Activated CD8-positive, alpha-beta T cell treated with anti-CD3 and anti-CD28 coated beads for 36 hours (primary cell): ENCODE measurements at places on chromosomes 12 and 14. TPM values are rescaled to one million over a fixed set of nuclear protein-coding genes. Genes with fewer than 3 reads are reported as not detected.
A peak's percentile ranks its signal among the peaks of the same experiment; 100 is the strongest.

GPRC5A gene
- not detected for total RNA-seq

DNA sequence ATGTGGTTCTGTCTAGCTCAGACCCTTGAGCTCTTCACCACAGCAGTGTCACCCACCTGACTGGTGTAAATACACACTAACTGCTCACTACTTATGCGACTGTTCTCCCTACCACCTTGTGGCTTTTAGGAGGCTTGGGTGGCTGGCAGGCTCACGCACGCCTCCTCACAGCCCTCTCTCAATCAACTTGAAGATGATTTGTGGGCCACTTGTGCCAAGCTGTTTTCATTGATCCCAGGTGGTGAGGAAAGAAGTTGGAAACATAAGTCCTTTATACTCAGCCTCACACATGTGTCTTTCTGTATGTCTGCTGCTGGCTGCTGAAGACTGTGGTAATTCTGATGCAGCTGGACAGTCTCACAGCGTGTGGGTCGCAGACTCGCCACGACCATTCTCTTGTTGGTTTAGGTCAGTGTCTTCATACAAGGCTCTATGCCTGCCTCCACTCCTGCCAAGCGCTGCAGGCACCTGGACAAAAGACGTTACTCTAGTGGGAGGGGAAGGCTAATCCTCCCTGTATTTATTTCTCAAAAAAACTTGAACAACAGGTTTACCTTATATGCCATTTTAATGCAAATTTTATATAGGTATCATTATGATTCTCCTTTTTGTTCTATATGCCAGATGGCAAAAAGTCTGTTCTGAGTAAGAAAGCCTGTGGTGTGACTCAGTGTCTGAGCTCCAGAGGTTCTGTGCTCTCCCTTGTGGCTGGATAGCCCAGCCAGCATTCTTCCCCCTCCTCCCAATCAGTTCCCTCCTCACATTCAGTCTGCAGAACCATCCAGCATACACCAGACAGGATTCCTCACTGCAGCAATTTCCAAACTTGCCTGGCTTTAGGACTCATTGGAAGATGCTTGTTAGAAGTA is 115.6 kb downstream of the DIP2B start:
- no peak overlapping the region for H3K4me3 ChIP-seq
- no peaks in the 10 kb centered on the region for H3K36me3 ChIP-seq
- H3K27ac ChIP-seq, result peak overlapping the region; percentile 66

- peaks cover 7% of the 10 kb centered on the region for H3K4me1 ChIP-seq
- H3K27ac ChIP-seq, result no peak overlapping the region
- H3K27me3 ChIP-seq, result no peaks in the 10 kb centered on the region
- H3K36me3 ChIP-seq, result no peaks in the 10 kb centered on the region
Measured at GRCh38 chr12:100158535-100158934, 15.9 kb upstream of the BLTP3B start.

DNA sequence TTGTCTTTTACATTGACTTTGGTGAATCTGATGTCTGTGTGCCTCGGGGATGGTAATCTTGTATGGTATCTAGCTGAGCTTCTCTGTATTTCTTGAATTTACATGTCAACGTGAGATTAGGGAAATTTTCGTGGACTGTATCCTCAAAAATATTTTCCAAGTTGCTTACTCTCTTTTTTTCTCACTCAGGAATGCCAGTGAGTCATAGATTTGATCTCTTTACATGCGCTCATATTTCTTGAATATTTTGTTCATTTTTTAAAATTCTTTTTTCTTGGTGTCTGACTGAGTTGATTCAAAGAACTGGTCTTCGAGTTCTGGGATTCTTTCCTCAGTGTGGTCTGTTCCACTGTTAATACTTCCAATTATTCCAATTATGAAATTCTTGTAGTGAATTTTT is 207.7 kb downstream of the RAD51B start:
- H3K36me3 ChIP-seq, result peaks cover 18% of the 10 kb centered on the region
- no peak for DNase-seq
- no peaks in the 10 kb centered on the region for H3K4me1 ChIP-seq

SIX6 gene
- total RNA-seq, result not detected

GRCh38 chr12:57342207-57342691 is 88.6 kb downstream of the R3HDM2 start:
- DNase-seq, result peak; percentile 11
- H3K27me3 ChIP-seq, result no peaks in the 10 kb centered on the region
- H3K27ac ChIP-seq, result peak overlapping the region; percentile 45
- H3K4me3 ChIP-seq, result no peak overlapping the region
- peaks cover 20% of the 10 kb centered on the region for H3K36me3 ChIP-seq

FAM186B gene
- total RNA-seq, result not detected

DNA sequence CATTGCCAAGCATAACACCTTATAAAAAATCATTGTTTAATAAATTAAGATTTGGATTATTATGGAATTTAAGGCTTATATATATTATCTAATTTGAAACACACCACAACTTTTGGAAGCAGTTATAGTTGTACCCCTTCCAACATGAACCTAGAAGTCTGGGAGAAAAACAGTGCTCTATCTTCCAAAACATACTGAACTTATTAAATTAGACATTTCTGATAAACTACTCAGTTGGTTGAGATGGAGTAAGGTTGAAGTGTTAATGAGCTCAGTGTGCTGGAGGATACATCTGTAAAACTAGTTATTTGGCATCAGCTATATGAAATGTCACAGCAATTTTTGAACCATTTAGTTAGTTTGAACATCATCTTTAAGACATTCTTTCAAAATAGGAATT is 227.4 kb downstream of the ALX1 start:
- no peak overlapping the region for H3K4me3 ChIP-seq
- DNase-seq, result no peak
- no peaks in the 10 kb centered on the region for H3K36me3 ChIP-seq
- H3K27ac ChIP-seq, result no peak overlapping the region

TROAP gene
- 46.6 TPM for total RNA-seq

DNA sequence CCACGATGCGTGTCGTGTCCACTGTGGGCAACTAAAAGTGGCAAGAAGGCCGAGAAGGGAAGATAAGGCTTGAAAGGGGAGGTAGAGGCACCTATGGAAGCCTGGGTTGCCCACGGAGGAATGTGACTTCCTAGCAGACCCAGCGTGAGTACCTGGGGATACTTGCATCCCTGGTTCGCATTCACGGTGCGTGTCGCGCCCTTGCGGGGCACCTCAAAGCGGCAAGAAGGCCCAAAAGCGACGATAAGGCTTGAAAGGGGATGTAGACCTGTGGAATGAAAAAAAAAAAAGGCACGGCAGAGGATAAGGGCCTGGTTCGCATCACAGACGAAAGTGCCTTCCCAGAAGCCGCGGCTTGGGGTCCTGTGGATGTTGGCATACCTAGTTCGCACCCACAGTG is 282.9 kb downstream of the ALG10 start:
- no peak overlapping the region for H3K4me3 ChIP-seq
- H3K27ac ChIP-seq, result no peak overlapping the region
- no peak for DNase-seq
- no peaks in the 10 kb centered on the region for H3K27me3 ChIP-seq

DNA sequence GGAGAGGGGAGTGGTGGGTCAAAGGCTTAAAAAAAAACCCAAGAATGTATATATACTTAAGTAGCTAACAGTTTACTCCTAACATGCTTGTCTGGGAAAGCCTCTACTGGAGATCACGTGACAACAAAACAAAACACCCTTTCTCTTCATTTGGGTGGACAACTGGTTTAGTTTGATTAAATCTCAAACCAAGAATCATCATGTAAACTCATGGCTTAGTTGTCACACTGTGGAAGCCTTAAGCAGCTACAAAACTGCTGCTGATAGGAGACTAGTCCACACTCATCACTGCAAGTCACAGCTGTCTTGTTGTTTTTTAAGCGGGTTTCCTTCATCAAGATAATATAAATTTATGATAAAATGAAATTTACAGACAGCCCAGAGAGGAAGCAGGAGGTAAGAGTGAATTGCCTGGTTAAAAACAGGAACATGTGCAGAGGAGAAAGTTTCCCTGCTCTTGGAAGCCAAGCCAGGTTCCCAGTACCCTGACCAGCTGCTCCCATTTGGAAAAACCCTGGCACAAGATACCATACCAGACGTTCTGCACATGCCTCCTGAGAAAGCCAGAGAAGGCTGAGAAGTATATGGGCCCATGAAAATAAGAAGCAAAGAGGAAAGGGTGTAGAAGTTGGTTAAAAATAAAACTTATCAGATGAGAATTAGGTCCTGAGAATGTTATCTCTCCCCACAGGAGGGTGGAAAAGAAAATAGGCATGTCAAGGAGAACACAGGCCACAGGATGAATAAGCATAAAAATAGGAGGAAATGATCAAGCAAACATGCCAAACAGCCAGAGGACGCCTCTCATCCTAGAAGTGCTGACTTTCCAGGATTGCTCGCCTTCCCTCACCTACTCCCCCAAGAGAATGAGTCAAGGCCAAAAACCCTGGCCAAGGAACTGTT is 34.0 kb downstream of the EGLN3 start:
- no peak overlapping the region for H3K4me3 ChIP-seq
- no peaks in the 10 kb centered on the region for H3K36me3 ChIP-seq
- no peaks in the 10 kb centered on the region for H3K4me1 ChIP-seq
- no peak overlapping the region for H3K27ac ChIP-seq
- no peak for DNase-seq
- H3K27me3 ChIP-seq, result no peaks in the 10 kb centered on the region

DNA sequence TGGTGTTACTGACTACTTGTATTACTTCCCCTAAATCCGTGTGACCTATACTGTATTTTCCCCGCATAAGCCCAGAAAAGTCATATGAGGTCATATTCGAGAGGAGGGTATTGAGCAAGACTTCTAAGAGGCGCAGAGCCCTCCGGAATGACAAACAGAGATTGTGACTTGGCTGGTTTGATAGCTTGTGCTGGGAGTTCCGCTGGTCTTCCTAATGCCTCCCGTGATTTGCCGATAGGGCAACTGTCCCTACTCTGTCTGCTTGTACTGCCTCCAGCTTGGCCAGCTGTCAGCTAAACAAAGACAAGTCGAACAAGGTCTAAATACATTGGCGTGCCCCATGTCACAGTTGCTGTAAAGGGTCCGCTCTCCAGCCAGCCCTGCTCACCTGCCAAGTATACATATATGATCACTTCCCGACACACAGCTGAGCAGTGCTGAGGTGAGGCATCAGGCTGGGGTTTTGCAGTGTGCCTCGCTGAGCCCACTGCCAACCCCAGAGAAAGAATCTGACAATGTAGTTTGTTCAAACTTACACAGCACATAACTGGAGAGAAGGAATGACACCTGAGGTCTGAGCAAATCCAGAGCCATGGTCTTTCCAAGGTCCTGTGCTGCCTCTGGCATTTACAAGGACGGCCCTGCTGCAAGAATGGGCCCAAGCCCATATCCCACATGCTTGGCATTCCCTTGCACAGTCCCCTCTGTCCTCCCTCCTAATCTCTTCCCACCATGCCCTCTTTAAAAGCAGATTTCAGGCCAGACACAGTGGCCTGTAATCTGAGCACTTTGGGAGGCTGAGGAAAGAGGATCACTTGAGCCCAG is 23.7 kb downstream of the LGMN start:
- H3K4me3 ChIP-seq, result no peak overlapping the region
- no peaks in the 10 kb centered on the region for H3K36me3 ChIP-seq
- no peak overlapping the region for H3K27ac ChIP-seq
- no peaks in the 10 kb centered on the region for H3K27me3 ChIP-seq
- no peak for DNase-seq
- H3K4me1 ChIP-seq, result peaks cover 10% of the 10 kb centered on the region
